ENCODE measurements at places on chromosomes 6 and 20. TPM values are rescaled to one million over a fixed set of nuclear protein-coding genes. Genes with fewer than 3 reads are reported as not detected.

Gene DLK2
- 0.30 TPM for total RNA-seq

Gene BEND6
- 14.3 TPM for total RNA-seq

Gene ADGRB3
- not detected for total RNA-seq

Gene OPRM1
- total RNA-seq, result not detected

Gene IMPG1
- total RNA-seq, result not detected

Gene ADTRP
- 4.9 TPM for total RNA-seq

Gene ROMO1
- 200 TPM for total RNA-seq

Gene KCNB1
- total RNA-seq, result not detected

Gene GMPR
- 7.1 TPM for total RNA-seq

Gene GPR6
- not detected for total RNA-seq

Gene SIRPG
- not detected for total RNA-seq

Gene RAET1E
- not detected for total RNA-seq

Gene MAFB
- 0.14 TPM for total RNA-seq

Gene NKX2-4
- not detected for total RNA-seq

Gene CRISP3
- total RNA-seq, result not detected

Data from smooth muscle cell of the umbilical artery (primary cell).